ENCODE measurements at places on chromosomes 7 and 10. TPM values are rescaled to one million over a fixed set of nuclear protein-coding genes. Genes with fewer than 3 reads are reported as not detected.

The C7orf57 gene
- not detected for total RNA-seq

The MMRN2 gene
- not detected for total RNA-seq

The CFAP46 gene
- not detected for total RNA-seq

The DLX5 gene
- not detected for total RNA-seq

The WDR11 gene
- 45.2 TPM for total RNA-seq

The KCND2 gene
- not detected for total RNA-seq

The TRIM50 gene
- not detected for total RNA-seq

The PANK1 gene
- 4.0 TPM for total RNA-seq

The NCAPG2 gene
- 113 TPM for total RNA-seq

The FOXK1 gene
- total RNA-seq = 41.9 TPM

The CACNB2 gene
- total RNA-seq = not detected

The NEUROD6 gene
- not detected for total RNA-seq

The SEMA3C gene
- total RNA-seq = not detected

The ACTR3C gene
- 7.7 TPM for total RNA-seq

The GRID2IP gene
- not detected for total RNA-seq

The GPR158 gene
- total RNA-seq = not detected

The MAGI2 gene
- total RNA-seq = not detected

The SLC37A3 gene
- total RNA-seq = 29.4 TPM

The HOXA2 gene
- not detected for total RNA-seq

The SLC18A2 gene
- total RNA-seq = not detected

The ELN gene
- total RNA-seq = not detected

The ACTL6B gene
- not detected for total RNA-seq

The AS3MT gene
- total RNA-seq = 0.58 TPM

The CDHR3 gene
- total RNA-seq = 2.6 TPM

The ENTPD7 gene
- 4.9 TPM for total RNA-seq
